ENCODE measurements at places on chromosomes 6 and 20.

GRCh38 chr6:87897013-87897412 is 150.6 kb upstream of the SPACA1 start:
- DNase-seq = no peak

DNA sequence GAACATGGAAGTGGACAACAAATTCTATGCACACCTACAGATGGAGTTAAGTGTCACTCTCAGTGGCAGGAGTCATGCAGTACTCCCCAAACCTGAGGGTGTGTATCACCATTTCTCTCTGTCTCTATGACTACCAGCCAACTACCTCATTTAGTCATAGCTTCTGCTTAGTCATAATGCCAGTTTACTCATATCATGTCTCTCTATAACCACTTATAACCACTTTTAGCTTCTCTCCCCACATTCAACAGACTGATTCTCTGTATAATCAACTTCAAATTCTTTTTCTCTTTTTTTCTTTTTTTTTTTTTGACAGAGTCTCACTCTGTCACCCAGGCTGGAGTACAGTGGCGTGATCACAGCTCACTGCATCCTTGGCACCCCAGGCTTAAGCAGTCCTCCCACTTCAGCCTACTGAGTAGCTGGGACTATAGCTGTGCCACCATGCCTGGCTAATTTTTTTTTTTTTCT is 13.8 kb upstream of the GTF3C6 start:
- peak; percentile 43 for DNase-seq

GRCh38 chr6:81820422-81820821 is 67.9 kb upstream of the TENT5A start:
- DNase-seq = no peak

DNA sequence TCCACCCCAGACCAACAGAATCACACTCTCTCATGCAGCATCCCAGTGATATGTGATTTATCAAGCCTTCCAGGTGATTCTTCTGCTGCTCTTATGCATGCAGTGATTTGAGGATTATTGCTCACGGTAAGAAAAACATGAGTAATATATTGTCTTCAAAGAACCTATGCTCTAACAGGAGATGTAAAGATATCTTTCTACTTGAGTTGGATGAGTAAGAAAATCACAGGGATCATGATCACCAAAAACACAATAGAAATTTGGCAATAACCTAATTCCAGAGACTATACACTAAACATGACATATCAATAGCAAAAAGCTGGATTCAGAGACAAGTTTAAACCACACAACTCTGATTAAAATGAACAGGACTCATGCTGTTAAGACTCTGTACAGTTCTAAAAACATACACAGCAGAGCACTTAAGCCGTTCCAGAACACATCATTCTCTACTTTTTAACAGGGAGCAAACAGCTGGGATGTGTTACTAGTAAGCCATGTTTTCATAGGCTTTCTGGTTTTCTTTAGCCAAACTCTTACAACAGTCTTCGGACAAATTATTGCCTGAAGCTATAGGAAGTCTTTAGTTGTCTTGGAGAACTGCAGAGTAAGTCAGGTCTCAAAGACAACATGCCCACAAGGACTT is 568.6 kb downstream of the HAO1 start:
- DNase-seq = no peak

DNA sequence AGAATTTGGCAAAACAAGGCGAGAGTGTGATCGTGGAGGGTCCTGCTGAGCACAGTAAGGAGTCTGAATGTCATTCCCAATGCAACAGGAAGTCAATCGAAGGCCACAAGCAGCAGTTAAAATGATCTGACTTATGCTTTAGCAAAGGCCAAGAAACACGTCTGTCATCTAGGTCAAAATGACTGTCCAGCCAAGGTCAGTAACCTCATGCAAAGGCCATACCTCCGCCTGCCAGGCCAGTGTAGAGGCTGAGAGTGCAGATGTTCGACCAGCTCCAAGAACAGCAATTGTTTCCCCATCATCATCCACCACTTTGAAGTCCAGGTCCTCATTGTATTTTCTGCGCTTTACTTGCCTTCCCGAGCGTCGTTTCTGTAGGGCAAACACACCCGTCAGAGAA is 105.6 kb downstream of the CHD6 start:
- no peak for DNase-seq

- DNase-seq = no peak
These were observed 73.7 kb upstream of the CITED2 start for GRCh38 chr6:139448051-139448649.

DNA sequence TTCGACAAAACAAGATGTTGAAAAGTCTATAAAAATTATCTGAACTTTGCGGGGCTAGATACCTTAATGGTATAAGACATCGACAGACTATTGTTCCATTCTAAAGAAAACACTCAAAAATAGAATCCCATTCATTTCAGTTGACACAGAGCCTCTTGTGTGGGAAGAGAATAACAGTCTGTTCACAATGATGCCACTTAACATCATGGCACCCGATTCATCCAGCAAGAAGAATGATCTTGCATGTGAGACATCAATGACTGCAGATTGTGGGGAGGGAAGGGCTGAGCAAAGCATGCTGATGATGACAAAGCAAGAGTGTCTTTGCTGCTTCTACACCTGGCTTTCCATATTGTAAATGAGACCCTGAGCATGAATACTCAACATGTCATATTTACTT is 49.7 kb upstream of the ARMH2 start:
- DNase-seq = no peak

DNA sequence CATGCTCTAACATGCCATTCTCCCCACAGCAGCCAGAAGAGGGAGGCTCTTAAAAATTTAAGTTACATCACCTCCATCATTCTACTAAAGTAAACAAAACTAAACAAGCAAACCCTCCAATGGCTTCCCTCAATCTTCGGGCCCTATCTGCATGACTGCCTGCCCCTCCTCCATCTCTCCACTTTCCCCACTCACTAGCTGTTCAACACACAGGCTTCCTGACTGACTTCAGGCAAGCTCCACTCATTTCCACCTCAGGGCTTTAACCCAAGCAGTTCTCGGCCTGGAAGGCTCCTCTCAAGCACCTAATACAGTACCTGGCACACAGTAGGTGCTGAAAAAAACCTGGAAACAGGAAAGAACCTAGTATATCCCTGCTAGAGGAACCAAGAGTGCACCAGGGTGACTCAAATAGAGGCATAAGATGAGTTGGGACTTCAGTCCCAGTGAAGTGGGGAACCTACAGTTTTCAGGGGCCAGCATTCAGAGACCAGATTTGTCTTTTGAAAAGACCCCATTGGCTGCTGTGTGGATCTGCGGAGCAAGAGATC is 2.8 kb downstream of the AHCY start:
- DNase-seq = no peak

DNA sequence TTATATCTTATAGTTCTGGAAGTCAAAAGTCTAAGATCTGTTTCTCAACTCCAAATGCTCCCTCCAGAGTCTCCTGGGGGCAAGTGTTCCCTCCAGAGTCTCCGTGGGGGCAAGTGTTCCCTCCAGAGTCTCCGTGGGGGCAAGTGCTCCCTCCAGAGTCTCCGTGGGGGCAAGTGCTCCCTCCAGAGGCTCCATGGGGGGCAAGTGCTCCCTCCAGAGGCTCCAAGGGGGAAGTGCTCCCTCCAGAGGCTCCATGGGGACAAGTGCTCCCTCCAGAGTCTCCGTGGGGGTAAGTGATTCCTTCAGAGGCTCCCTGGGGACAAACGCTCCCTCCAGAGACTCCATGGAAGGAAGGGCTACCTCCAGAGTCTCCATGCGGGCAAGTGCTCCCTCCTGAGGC is 34.0 kb upstream of the THBS2 start:
- no peak for DNase-seq
